Effector memory CD4-positive, alpha-beta T cell (primary cell): ENCODE measurements at places on chromosomes 16 and 17.

DNA sequence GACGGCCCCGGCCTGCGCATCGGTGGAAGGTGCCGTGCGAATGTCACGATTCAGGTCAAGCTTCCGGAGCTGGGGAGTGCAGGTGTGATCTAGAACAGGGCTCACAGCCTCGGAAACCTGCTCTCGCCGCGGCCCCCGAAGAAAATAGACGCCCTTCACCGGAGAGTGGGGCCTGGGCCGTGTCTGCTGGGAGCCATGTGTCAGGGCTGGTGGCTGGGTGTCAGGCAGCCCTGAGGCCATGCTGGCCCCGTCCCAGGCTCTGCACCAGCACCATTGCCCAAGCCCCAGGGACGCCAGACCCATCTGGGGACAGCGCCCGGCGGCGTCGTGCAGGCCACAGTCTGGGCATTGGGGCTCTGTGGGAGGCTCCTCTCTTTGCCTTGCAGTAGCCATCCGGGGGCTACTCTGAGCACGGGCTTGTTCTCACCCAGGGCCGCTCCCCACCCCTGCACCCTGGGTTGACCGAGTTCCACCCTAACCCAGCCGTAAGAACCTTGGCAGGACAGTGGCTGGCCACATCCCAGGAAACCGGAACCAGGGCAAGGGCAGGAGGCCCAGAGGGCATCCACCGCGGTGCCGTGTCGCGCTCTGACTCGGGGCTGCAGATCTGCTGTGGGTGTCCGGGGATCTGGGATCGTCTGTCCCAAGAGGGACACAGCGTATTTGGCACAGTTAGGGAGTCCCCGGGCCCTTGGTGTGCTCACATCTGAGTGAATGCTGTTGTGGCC, 5.3 kb upstream of the NUDT16L1 start:
- no peak for DNase-seq

DNA sequence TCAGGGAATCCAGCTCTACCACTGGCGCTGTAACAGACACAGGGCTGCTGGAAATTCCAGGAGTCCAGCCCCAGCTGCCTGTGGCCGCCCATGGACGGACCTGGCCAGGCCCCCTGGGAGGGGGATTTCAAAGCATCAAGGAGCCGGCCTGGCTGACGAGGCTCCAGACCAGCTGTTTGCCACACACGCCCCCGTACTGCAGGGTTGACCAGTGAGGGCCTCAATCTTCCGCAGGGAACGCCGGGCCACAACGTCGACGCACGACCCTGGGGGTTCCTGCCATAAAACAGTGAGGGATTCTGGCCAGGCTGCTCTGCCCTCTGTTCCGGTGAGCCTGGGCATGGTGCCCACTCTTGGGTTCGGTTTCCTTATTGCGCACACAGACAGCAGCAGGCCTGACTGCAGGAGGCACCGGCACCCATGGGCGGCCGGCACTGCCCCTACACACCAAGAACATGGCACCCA, 3.7 kb downstream of the LMF1 start:
- DNase-seq = no peak

DNA sequence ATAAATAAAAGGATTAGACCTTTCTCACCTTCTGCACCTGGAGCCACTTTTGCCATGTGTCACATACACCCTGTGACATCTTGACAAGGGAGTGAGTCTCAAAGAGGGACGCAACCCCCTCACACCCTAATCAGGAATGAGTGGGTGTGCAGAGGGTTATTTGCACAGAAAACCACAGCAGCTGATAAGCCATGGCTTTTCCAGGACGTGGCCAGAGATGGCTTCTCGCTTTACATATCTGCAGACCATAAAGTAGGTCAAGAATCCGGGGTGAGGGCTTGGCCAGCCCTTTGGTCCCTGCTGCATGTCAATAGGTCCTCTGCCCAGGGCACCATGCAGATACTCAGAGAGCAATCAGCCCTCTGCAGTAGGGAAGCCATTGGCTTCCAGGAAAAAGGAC, 2.4 kb upstream of the CD300LF start:
- DNase-seq = no peak

GRCh38 chr17:61678339-61678738, 87.3 kb upstream of the NACA2 start:
- no peak for DNase-seq
